Urinary bladder (tissue), 4 donors: ENCODE measurements at places on chromosomes 6 and 20. TPM values are rescaled to one million over a fixed set of nuclear protein-coding genes. Genes with fewer than 3 reads are reported as not detected.

The KAT14 gene
- total RNA-seq: 13.0 TPM

The PLCB4 gene
- 32.1 TPM for total RNA-seq

The ADGRB3 gene
- total RNA-seq: 29.4 TPM

The TMC2 gene
- total RNA-seq: 0.16 TPM

The VGLL2 gene
- 0.11 TPM for total RNA-seq

The TUBB1 gene
- 0.58 TPM for total RNA-seq

The SNAP91 gene
- 5.2 TPM for total RNA-seq

The LKAAEAR1 gene
- total RNA-seq: not detected

The SPATA25 gene
- total RNA-seq: 1.7 TPM

The HLA-E gene
- total RNA-seq: 141 TPM

The HLA-DQA2 gene
- total RNA-seq: 0.95 TPM

The TAGAP gene
- 2.5 TPM for total RNA-seq

The COL12A1 gene
- total RNA-seq: 470 TPM

The CGA gene
- not detected for total RNA-seq

The VNN1 gene
- total RNA-seq: 0.63 TPM

The TCF21 gene
- 25.3 TPM for total RNA-seq

The NKX2-2 gene
- not detected for total RNA-seq

The ZNF165 gene
- total RNA-seq: 1.0 TPM

The DOK5 gene
- 20.4 TPM for total RNA-seq

The VAPB gene
- 31.0 TPM for total RNA-seq

The CLIC5 gene
- 4.3 TPM for total RNA-seq

The OOEP gene
- not detected for total RNA-seq

The LAMA4 gene
- 426 TPM for total RNA-seq

The FAM209A gene
- not detected for total RNA-seq

The JPH2 gene
- total RNA-seq: 40.5 TPM

The TRIM15 gene
- total RNA-seq: not detected

The AGPAT1 gene
- total RNA-seq: 13.8 TPM

The ADGRF4 gene
- total RNA-seq: 3.2 TPM

The SEL1L2 gene
- 1.9 TPM for total RNA-seq

The LGSN gene
- not detected for total RNA-seq

The RIPOR2 gene
- total RNA-seq: 14.1 TPM

The EFCAB8 gene
- 0.95 TPM for total RNA-seq

The SIRPD gene
- total RNA-seq: not detected

The PPIL6 gene
- total RNA-seq: 11.9 TPM

The KIF3B gene
- total RNA-seq: 21.1 TPM

The C20orf141 gene
- total RNA-seq: not detected

The MYB gene
- total RNA-seq: 2.1 TPM

The DEFB132 gene
- total RNA-seq: not detected

The BPIFB4 gene
- not detected for total RNA-seq

The ZDHHC14 gene
- total RNA-seq: 10.2 TPM

The ZC2HC1B gene
- not detected for total RNA-seq

The CLIC1 gene
- total RNA-seq: 200 TPM

The PLA2G7 gene
- total RNA-seq: 2.7 TPM

The SYCP2L gene
- total RNA-seq: 8.2 TPM

The KCNS1 gene
- total RNA-seq: 0.21 TPM

The SLC26A8 gene
- total RNA-seq: 0.11 TPM

The THEMIS gene
- total RNA-seq: 0.26 TPM

The SLCO4A1 gene
- 1.4 TPM for total RNA-seq

The GPR6 gene
- total RNA-seq: not detected

The HDGFL1 gene
- not detected for total RNA-seq

The BPI gene
- total RNA-seq: 0.32 TPM

The FAM217B gene
- 11.6 TPM for total RNA-seq

The PRSS35 gene
- total RNA-seq: 47.9 TPM

The TMEM200A gene
- 24.8 TPM for total RNA-seq

The DBNDD2 gene
- total RNA-seq: 15.5 TPM

The RAET1L gene
- total RNA-seq: not detected

The NXT1 gene
- total RNA-seq: 19.4 TPM
